T47D (cell line): ENCODE measurements at places on chromosomes 2 and 18.
A peak's percentile ranks its signal among the peaks of the same experiment; 100 is the strongest.

DNA sequence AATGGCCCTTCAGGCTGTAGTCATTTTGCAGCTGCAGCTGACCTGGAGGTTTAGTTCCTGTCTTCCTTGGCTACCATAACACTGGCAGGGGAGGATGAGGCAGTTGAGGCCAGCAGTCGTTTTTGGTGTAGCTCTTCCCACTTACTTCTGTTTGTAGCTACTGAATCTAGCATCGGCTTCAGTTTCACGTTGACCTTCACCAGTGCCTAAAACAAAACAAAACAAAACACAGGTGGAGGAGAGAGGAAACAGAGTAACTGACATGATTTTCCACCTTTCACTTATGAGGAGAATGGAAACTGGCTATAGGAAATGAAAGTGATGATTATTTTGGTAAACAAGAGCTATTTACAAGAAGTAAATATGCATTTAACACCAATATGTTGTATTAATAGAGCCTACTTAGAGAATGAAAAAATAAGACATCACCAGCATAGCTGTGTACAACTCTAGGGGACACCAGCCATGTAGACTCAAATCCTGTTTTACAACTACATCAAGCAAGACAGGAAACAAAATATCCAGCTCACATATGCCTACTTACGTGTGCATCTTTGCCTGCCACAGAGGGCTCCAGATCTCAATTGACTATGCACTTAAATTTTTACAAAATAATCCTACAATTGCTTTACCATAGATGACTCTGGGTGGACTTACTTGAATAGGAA lies 236.9 kb downstream of the AGPS start:
- DNase-seq, result no peak

- DNase-seq, result no peak
Measured at GRCh38 chr2:159411460-159411859, 125.0 kb upstream of the WDSUB1 start.

DNA sequence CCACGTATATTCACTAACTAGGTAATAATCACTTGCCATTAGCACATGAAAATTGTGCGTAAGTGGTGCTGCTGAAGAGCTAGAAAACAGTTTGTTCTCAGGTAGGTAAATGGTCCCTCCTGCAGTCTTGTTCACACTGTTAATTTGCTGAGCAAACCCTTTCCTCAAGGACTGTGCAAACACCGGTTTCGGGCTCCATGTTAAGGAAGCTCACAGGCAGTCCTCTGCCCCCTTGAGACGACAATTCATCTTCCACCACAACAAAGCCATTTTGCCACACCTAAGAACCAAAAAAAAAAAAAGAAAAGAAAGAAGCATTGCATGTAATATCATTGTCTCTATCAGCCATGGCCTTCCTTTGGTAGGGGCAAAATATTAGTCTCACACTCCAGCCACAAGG lies 193.9 kb downstream of the BCL11A start:
- DNase-seq, result no peak

DNA sequence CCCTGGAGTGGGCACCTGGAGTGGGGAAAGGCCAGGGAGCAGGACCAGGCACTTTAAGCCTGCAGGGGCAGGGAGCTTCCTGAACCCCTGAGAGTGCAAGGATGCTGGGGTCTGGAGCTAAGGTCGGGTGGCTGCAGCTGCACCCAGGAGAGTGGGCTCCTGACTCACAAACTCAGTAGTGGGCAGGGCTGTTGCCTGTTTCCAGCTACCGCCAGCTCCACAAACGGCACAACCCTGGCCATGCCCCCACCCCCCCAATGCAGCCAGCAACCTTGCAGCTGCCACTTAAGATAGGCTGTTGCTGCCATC lies 688.8 kb downstream of the NYAP2 start:
- DNase-seq, result no peak

DNA sequence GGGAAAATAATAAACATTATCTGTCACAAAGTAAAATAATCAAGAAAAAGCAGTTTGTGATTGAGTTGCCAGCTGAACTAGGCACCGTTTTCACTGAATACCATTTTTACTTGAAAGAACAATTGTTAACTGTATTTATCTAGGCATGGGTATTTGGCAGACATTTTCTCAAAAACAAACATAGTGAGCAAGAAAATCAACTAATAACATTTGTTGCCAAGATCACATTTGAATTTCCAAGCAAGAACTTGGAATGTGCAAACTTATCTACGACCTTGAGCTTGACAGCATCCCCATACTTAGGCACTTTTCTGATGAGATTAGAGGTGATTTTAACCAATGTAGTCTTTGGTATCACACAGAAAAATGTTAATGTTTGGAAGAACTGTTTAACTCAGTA lies 16.7 kb downstream of the SS18 start:
- no peak for DNase-seq

DNA sequence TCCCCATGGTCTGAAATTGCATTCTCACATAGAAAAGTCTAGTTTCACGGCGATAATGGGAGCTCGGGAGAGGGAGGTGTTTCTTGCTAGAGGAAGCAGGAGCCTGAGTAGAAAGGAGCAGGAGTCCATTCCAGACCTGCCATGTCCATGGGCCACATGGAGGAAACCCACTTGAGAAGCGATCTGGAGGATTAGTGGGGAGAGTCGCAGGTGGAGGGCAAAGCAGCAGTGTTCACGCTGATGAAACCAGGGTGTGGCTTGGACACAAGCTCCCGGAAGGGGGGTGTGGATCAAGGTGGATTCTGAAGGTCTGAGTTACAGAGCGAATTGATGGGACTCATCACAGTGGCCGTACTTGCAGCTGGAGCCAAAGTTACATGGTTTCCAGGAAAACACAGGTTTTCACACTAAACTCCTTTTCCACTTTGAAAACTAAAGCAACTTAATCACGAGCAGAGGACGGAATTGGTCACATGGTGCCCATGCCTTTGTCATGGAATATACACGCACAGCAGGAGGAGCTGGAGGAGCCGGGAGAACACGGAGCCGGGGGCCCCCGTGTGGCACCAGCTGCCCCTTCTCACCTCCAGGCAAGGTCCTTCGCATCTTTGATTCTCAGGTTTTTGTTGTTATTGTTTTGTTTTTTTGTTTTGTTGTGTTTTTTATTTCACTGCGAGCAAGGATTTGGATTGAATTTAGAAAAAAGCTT lies 255.1 kb upstream of the MYT1L start:
- no peak for DNase-seq

- DNase-seq, result no peak
Measured at GRCh38 chr2:41668529-41668928, 379.3 kb upstream of the PKDCC start.

DNA sequence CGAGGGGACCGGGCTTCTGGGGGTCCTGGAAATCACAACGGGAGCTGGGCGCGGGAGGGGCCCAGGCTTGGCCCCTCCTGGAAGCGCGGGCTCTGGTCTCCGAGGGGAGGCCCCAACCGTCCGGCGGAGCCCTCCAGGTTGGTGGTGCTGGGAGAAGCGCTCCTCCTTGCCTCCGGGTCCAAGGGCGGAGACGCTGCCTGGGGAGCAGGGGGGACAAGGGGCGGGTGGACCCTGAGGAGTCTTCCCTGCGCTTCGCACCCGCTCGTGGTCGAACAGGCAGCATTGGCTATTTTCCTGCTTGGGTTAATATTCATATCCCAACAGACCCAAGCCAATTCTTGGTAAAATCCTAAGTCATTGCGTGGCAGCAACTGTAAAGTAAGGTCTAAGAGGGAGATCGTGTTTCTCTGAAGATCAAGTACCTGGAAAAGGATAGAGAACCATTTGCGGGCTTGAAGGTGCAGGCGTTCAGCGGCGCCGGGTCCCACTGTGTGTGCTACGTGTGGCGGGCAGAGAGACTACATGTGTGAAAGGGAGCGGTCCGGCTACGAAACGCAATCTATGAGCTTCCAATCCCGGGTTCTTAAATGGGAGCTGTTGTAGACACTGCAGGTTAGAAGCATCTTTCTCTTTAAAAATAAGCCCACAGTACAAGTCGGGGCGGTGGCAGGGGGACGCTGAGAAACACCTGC lies 805 bp downstream of the CIDEA start:
- no peak for DNase-seq

GRCh38 chr18:33711514-33711913 lies 133.5 kb downstream of the ASXL3 start:
- no peak for DNase-seq

- DNase-seq, result no peak
Measured at GRCh38 chr2:176164611-176165369, 7.7 kb downstream of the HOXD3 start.

GRCh38 chr18:58793361-58793760 lies 71.3 kb upstream of the ZNF532 start:
- no peak for DNase-seq

GRCh38 chr2:179454443-179455171 lies 190.0 kb upstream of the SESTD1 start:
- DNase-seq, result no peak

- DNase-seq, result no peak
Measured at GRCh38 chr2:219422952-219423534, 4.9 kb downstream of the DES start.

DNA sequence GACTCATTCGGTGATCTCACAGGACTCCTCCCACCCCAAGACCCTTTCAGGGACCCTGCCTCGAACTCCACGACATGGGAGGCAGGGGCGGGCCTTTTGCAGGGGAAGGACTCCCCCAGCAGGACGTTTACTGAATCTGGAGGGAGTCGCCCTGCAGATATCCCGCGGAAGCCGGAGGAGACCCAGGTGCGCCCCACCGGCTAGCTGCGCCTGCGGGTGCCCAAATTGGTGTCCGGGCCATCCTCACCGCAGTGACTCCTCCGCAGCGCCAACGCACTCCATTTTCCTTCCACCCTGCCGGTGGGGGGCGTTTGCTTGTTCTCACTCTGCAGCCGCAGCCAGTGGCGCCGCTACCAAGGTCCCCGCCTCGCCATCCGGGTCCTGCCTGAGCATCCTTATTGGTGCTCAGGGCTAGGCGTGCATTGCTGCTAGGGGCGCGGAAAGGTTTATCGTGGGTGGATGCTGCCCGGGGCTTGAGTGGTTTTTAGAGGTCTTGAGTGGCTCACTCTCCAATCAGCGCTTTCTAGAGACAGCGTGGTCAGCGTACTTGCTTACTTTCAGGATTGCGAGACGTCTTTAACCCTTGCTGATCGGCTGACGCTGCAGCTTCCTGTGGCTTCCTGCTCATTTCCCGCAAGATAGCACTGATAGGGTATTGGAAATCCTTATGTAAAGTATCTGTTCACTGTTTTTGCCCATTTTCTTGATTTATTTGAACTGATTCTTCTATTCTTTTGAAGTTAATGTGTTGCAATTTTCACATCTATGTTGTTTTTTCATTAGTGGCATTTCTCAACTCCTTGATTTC lies 81.4 kb downstream of the BIN1 start:
- DNase-seq, result no peak

DNA sequence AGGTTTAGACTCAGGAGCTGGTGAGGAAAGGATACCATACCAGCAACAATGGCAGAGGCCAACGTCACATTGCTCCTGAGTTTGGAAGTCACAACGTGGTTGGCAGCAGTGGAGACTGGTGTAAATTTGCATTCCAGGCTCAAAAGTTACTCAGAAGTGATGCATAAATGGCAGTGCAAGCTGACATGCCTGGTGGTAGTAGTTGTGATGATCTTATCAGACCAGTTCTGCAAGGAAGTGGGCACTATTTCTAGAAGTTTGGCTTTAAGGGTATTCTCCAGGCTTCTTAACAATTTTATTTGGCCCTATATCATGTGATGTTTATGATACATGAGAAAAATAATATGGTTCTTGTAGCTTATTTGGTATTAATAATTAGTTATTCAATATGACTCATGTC lies 37.8 kb downstream of the CXCR4 start:
- DNase-seq, result no peak

DNA sequence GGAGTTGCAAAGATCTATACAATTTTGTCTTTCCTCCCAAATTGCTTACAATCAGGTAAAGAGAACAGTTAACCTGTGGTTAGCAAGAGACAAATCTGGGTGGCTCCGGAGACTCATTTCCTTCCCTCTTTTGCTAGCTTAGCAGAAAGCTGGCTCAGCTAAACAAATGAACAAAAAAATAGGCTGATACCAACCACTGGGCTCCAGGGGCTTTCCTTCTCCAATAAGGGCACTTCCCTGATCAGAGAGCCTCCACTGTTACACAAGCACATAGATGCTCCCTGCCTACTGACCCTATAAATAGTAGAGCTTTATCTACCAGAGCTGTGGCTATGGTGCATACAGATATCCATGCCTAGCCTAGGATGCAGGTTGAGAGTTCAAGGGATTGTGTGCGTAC lies 90.1 kb upstream of the ARL5A start:
- DNase-seq, result no peak

DNA sequence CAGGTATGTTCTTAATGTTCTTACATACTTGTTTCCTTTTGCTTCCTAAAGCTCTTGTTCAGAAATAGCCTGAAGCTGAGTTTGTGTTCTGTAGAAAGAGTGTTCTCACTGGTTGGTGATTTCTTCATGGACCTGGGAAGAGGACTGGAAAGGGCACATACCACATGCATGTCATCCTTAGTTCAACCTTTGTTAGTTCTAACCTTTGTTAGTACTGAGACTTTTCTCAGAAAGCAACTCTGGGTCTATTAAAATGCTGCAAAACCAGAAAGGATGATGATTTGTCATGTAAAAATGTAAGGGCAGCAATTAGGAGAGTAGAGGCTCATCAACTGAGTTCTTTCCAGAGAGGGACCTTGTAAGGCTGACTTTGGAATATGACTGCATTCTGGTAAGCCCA lies 2.5 kb upstream of the FAP start:
- DNase-seq, result peak; percentile 72

DNA sequence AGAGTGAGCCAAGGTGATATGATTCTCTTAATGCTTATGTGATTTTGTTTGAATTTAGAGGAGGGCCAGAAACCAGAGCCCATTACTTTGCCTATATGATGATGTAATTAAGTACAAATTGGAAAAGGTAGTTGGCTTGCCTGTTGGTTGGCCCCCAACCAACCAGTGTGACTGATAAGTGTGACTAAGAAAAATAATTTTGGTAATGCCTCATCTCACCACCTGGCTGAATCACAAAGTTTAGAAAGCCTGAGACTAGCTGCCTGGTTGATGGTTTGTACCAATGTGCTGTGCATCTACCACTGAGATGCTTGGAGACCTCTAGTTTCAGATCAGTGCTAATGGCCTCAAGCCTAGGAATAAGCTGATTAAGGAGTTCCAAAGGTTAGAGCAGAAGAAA lies 338.7 kb downstream of the CDH2 start:
- DNase-seq, result no peak

GRCh38 chr2:182584462-182584861 lies 131.6 kb upstream of the DNAJC10 start:
- DNase-seq, result no peak

DNA sequence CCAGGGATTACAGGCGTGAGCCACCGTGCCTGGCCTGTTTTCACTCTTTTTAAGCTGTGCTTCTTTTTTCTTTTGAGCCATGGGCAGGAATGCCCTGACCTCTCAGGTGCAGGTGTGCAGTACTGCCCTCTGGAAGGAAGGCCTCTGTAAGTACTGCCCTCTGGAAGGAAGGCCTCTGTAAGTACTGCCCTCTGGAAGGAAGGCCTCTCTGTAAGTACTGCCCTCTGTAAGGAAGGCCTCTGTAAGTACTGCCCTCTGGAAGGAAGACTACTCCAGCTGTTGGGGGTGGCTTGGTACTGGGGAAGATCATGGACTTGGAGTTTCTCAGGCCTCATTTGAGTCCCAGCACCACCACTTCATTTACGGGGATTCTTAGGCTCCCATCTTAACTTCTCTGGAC lies 248.5 kb upstream of the ID2 start:
- no peak for DNase-seq

- DNase-seq, result no peak
Measured at GRCh38 chr18:37484983-37485834, 80.4 kb downstream of the CELF4 start.
